ENCODE measurements at places on chromosomes 6 and 20. TPM values are rescaled to one million over a fixed set of nuclear protein-coding genes. Genes with fewer than 3 reads are reported as not detected.

DNA sequence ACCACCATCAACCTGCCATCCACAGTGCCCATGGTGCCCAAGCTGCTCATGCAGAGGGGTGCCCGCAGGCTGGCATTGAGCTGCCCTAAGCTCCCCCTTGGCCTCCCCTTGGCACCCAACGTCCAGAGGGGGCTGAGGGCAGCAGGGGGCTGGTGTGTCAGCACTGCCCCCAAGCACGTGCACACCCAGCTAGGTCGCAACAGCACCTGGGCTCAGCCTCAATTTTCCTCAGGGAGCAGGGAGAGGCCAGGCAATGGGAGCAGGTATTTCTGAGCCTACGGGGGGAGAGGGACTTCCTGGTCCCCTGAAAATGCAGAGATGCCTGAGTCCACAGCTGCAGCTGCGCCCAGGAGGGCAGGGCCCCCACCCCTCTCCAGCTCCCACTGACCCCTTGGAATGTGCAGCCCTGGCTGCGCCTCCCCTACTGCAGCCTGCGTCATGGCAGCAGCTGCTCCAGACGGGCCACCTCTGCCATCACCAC is 204.2 kb downstream of the ANKRD60 start:
- H3K36me3 ChIP-seq: no peaks in the 10 kb centered on the region
- DNase-seq: no peak
- no peak overlapping the region for H3K4me3 ChIP-seq
- peaks cover 29% of the 10 kb centered on the region for H3K27me3 ChIP-seq

LRP11 gene
- polyA plus RNA-seq: 18.1 TPM

DNA sequence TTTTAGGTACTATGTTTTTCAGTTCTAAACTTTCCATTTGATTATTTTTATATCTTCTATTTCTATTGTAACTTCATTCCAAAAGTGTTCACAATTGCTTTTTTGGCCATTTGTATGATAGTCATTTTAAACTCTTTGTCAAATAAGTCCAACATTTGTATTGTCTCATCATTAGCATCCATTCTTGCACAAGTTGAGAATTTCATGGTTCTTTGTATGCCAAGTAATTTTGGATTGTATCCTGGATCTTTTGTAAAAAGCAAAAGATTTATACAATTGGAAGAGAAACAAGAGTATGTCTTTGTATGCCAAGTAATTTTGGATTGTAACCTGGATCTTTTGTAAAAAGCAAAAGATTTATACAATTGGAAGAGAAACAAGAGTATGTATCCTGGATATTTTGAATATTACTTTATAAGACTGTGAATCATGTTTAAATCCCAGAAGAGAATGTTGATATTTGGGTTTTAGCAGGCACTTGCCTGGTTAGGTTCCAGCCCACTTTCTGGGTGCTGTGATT is 36.9 kb upstream of the NT5E start:
- no peak overlapping the region for H3K27ac ChIP-seq
- H3K36me3 ChIP-seq: no peaks in the 10 kb centered on the region
- no peaks in the 10 kb centered on the region for H3K4me1 ChIP-seq
- DNase-seq: no peak

TGM2 gene
- polyA plus RNA-seq: 28.0 TPM

- H3K4me3 ChIP-seq: no peak overlapping the region
- DNase-seq: no peak
- no peaks in the 10 kb centered on the region for H3K4me1 ChIP-seq
These were observed 157.4 kb upstream of the PDE10A start for GRCh38 chr6:165820407-165820806.

DNA sequence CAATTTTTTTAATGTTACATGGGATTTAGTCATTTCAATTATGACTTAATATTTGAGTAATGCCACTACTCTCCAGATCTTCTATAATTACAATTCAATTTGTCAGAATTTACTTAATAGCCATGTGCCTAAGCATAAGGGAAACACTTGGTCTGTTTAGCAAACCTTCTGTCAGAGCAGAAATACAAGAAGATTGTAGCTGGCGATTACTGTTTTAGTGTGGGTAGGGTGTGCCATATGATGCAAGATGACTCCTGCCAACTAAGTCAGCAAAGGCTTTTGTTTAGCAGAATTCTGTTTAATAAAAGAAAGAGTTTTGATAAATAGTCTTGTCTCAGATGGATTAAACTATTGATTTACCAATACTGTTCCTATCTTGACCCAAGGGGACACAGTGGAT is 455.4 kb downstream of the RNF144B start:
- no peaks in the 10 kb centered on the region for H3K36me3 ChIP-seq
- H3K27me3 ChIP-seq: no peaks in the 10 kb centered on the region
- no peak for DNase-seq
- H3K27ac ChIP-seq: no peak overlapping the region
- no peaks in the 10 kb centered on the region for H3K4me1 ChIP-seq
- no peak overlapping the region for H3K4me3 ChIP-seq
